ENCODE measurements at places on chromosomes 7 and 10. TPM values are rescaled to one million over a fixed set of nuclear protein-coding genes. Genes with fewer than 3 reads are reported as not detected.

PCBD1 gene
- 38.3 TPM for total RNA-seq

ENO4 gene
- not detected for total RNA-seq

PPP1R3C gene
- 6.7 TPM for total RNA-seq

HOXA2 gene
- not detected for total RNA-seq

VWC2 gene
- not detected for total RNA-seq

MBL2 gene
- not detected for total RNA-seq

GPR85 gene
- 1.1 TPM for total RNA-seq

C10orf53 gene
- total RNA-seq = not detected

CALHM1 gene
- not detected for total RNA-seq

SCIN gene
- total RNA-seq = 0.42 TPM

TASOR2 gene
- 34.3 TPM for total RNA-seq

GLUD1 gene
- total RNA-seq = 169 TPM

VWDE gene
- total RNA-seq = 5.1 TPM

TCAF2 gene
- total RNA-seq = 4.7 TPM

TLL2 gene
- 0.09 TPM for total RNA-seq

OR2A42 gene
- total RNA-seq = not detected

ZNF239 gene
- 0.70 TPM for total RNA-seq

EPO gene
- total RNA-seq = not detected

NSUN5 gene
- total RNA-seq = 38.2 TPM

FEZF1 gene
- total RNA-seq = not detected

CRYGN gene
- not detected for total RNA-seq

SVOPL gene
- total RNA-seq = not detected

ICA1 gene
- 4.4 TPM for total RNA-seq

LMTK2 gene
- 15.8 TPM for total RNA-seq

SAMD9 gene
- total RNA-seq = 7.5 TPM

RAB19 gene
- not detected for total RNA-seq

GRM3 gene
- total RNA-seq = not detected

CBX3 gene
- total RNA-seq = 92.7 TPM

CTTNBP2 gene
- 2.5 TPM for total RNA-seq

ACSM6 gene
- not detected for total RNA-seq

SPDYE2 gene
- not detected for total RNA-seq

EN2 gene
- not detected for total RNA-seq

ZNF365 gene
- 0.42 TPM for total RNA-seq

BPGM gene
- total RNA-seq = 13.3 TPM

TWIST1 gene
- 2.6 TPM for total RNA-seq

HDAC9 gene
- total RNA-seq = 1.9 TPM

SLC25A40 gene
- total RNA-seq = 7.5 TPM

CPA2 gene
- not detected for total RNA-seq

TAC1 gene
- total RNA-seq = not detected

SORCS1 gene
- not detected for total RNA-seq

ADAP1 gene
- 32.2 TPM for total RNA-seq

RNF133 gene
- total RNA-seq = not detected

OR2A1 gene
- total RNA-seq = not detected

RELN gene
- total RNA-seq = not detected

ACTL6B gene
- total RNA-seq = not detected

OPALIN gene
- total RNA-seq = not detected

PDE1C gene
- total RNA-seq = not detected

DOCK1 gene
- 35.8 TPM for total RNA-seq

RAMP3 gene
- not detected for total RNA-seq

RBAK gene
- total RNA-seq = 6.6 TPM

GPR141 gene
- total RNA-seq = 5.6 TPM

SLIT1 gene
- total RNA-seq = not detected

JCAD gene
- total RNA-seq = 0.35 TPM

KLF14 gene
- not detected for total RNA-seq

Data from airway epithelial cell (primary cell).